Endothelial cell of umbilical vein (primary cell): ENCODE measurements at places on chromosomes 3 and 15. TPM values are rescaled to one million over a fixed set of nuclear protein-coding genes. Genes with fewer than 3 reads are reported as not detected.

DNA sequence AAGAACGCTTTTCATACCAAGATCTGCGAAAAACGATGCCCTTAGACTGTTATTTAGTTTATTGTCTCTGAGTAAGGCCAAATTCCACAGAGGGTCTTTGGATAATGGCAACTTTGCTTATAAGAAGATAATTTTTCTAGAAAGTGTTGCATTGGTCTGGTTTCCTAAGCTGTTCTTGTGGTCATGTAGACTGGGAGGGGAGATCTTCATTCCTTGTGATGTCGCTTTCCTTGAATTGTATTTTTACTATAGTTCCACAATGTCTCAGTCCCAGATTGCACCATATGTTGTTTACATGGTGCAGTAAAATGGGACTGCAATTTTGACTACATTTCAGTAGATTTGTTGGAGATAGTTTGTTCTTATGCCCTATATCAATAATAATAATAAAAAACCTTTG, 28.8 kb upstream of the ST3GAL6 start:
- peak; percentile 67 for DNase-seq

DNA sequence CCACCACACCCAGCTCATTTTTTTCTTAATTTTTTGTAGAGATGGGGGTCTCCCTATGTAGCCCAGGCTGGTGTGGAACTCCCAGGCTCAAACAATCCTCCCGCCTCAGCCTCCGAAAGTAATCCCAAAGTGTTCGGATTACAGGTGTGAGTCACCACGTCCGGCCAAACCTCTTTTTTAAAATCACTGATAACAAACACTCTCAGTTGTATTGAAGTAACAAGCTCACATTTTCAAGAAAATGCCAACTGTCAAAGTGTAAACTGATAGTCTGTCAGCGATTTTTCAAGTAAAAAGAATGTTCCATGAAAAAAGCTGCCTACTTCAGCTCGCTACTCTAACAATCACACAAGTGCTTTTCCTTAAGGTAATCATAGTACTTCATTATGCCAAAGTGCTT, 33.4 kb downstream of the UBXN7 start:
- DNase-seq: no peak

DNA sequence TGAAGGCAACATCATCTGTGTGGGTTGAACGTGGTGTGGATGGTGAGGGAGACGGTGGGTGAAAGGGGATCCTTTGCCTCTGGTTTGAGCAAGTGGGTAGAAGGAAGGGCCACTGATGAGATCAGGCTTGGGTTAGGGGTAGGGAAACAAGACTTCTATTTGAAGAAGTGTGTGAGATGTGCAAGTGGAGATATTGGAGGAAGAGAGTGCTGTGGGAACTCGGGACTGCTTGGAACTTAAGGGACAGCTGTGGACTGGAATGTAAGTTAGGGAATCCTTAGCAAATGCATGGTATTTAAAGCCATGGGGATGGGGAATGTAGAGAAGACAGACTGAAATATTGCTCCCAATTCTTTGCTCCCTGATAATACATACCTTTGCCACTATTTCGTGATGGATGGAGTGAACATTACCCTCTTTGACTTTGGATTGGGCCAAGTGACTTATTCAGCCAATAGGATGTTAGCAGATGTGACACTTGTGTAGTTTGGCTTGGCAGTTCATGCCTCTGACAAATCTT, 30.2 kb upstream of the AMOTL2 start:
- no peak for DNase-seq

- peak; percentile 56 for DNase-seq
Observed at GRCh38 chr15:74616366-74616939, 817 bp downstream of the CLK3 start.

- peak; percentile 47 for DNase-seq
Observed at GRCh38 chr3:177069514-177070329, 127.6 kb downstream of the TBL1XR1 start.

- DNase-seq: no peak
Observed at GRCh38 chr15:69538379-69538778, 85.8 kb downstream of the RPLP1 start.

DNA sequence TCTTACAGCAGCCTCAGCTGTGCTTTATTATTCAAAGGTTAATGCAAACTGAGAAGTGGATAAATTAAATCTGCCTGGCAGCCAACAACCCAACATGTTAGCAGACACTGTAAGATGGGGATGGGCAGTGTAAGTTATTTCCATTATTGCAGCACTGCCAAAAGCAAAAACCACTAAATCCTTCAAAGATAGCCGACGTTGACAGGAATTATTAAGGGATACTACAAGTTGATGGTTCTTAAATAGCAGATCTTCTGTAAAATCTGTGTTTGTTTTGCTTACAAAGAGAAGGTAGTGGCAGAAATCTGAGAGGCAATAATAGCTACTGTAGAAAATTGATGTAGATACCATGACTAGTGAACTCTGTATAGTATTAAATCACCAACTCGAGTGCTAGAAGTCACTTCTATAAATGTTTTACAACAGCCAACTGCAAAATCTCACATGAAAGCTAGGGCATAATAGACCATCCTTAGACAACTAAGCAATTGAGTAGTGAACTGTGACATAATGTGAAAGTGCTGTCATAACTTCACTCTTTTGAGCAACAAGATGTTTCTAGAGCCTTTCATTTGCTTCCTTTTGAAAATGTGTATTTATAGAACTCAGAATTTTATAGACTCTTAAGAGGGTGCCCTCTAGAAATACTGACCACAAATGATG, 278.6 kb downstream of the UBE2E2 start:
- DNase-seq: no peak

GRCh38 chr15:82174471-82175235, 87.9 kb downstream of the EFL1 start:
- DNase-seq: no peak

- DNase-seq: no peak
Observed at GRCh38 chr3:7871003-7871560, 630.5 kb upstream of the LMCD1 start.

ROPN1 gene
- total RNA-seq: not detected in 2 replicates

RHOA gene
- total RNA-seq: 571 and 580 TPM in 2 replicates

PTX3 gene
- total RNA-seq: 149 and 172 TPM in 2 replicates
